ENCODE measurements at places on chromosomes 13 and 19. TPM values are rescaled to one million over a fixed set of nuclear protein-coding genes. Genes with fewer than 3 reads are reported as not detected.
A peak's percentile ranks its signal among the peaks of the same experiment; 100 is the strongest.

DNA sequence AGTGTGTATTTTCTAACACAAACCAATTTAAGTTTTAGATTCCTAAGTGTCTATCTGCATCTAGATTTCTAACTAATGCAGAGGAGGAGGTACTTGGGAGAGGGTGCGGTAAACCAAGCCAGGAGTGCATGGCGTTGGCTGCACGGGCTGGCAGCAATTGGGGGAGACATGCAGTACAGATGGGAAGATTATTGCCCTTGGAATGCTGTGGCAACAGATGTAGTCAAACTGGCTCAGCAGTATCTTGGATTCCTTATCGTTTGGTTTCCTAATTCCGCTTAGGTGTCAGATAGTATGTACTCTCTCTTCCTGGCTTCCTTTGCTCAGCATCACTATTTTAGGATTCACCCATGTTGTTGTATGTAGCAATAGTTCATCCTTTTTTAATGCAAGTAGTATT is 29.4 kb upstream of the STK24 start:
- DNase-seq = no peak

DNA sequence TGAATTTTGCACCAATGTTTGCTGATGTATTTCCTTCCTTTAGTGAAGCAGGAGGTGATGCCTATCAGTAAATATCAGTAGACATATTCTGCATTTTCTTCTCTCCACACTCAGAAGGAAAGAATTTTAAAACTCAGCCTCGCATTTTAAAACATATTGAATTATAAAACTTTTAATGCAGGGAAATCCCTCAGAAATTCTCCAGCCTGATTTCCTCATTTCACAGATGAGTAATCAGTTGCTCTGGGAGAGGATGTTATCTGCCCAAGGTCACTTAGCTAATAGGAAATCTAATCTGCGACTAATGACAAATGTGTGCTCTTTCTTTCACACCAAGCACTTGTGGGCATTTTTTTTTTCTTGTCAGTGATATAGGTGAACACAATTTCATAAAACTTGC is 320.6 kb downstream of the ITGBL1 start:
- DNase-seq = no peak

DNA sequence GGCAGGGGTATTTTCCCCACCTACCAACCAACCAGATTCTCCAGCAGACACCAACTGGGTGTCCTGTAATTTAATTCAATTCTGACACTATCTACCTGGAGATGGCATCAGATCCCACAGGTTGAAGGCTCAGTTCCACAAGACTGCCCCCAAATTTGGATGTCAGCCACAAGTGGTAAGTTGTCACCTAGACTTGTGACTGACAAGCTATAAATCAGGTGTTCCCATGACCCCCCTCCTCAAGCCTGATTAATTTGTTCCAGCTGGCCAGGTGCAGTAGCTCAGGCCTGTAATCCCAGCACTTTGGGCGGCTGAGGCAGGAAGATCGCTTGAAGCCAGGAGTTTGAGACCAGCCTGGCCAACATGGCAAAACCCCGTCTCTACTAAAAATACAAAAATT is 10.6 kb upstream of the HAUS5 start:
- DNase-seq = no peak

- no peak for DNase-seq
Measured at GRCh38 chr13:114124921-114125320, 7.5 kb downstream of the RASA3 start.

GRCh38 chr19:34662919-34663318 is 14.0 kb downstream of the SCGB2B2 start:
- DNase-seq = no peak

DNA sequence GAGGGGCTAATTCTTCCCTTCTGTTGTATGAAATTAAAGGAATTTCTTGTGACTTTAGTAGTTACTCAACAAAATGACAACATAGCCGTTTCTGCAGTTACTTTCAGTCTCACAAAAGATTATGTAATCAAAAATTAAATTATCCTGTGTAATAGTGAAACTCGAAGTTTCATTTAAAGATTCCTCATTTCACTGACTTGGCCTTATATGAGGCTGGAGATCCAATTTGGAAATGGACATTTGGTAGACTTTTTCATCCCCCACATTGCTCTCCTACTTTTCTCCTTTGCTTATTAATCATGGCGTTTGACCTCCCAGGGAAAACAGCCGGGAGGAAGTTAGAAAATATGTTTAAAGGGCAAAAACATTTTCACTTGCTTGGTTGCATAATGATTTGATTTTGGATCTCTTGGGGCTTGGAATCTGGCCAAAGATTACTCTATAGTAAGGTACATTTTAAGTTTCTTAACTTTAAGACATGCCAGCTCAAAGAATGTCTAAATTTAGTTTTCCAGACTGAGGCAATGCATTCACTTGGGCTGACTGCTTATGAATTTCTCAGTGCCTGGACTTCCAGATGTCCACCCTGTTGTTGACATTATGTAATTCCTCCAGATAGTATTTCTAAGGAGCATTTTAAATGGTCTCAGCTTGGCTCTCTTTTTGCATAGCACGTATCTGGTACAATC is 1364.9 kb upstream of the MIR17HG start:
- no peak for DNase-seq

DNA sequence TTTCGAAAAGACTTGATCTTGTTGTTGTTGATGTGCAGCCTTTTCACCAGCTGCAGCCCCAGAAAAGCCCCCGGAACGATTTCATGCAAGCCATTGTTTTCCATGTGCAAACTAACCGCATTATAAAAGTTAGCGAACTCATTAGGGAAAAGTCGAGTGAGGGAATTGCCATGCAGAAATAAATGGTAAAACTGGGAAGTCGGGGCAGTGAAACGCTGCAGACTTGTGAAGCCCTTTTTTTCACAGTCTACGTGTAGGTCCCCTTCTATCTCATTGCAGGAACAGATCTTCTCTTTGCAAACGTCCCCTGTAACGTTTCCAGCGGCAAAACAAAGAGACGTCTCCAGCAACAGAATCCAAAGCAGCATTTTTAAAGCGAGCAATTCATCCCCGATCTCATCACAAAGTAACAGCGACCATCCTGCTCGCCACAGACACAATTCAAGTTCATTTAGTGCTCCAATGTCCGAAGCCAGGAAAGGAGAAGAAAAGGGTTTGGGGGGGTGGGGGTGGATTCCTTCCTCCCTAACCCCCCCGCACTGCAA is 1.1 kb downstream of the SLITRK1 start:
- no peak for DNase-seq

- DNase-seq = no peak
Measured at GRCh38 chr19:18649371-18650020, 12.7 kb downstream of the KLHL26 start.

- DNase-seq = no peak
Measured at GRCh38 chr13:98069985-98070384, 72.9 kb upstream of the FARP1 start.

DNA sequence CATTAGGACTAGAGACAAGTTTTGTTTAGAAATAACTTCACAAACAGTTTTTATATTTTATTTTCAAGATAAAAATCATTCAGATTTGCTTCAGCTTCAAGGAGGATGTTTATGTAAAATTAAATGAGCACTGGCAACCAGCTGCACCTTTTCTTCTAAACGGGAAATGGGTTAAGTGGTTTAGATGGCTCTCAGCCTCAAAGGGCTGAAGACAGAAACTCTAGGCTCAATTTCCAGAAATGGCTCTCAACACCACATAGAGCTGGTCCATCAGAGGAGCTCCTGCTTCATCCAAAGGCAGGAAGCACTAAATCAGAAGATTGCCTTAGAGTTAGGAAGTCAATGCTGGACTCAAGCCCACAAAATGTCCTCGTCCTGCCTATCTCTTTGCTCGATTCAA is 74.7 kb downstream of the ZNF429 start:
- no peak for DNase-seq

DNA sequence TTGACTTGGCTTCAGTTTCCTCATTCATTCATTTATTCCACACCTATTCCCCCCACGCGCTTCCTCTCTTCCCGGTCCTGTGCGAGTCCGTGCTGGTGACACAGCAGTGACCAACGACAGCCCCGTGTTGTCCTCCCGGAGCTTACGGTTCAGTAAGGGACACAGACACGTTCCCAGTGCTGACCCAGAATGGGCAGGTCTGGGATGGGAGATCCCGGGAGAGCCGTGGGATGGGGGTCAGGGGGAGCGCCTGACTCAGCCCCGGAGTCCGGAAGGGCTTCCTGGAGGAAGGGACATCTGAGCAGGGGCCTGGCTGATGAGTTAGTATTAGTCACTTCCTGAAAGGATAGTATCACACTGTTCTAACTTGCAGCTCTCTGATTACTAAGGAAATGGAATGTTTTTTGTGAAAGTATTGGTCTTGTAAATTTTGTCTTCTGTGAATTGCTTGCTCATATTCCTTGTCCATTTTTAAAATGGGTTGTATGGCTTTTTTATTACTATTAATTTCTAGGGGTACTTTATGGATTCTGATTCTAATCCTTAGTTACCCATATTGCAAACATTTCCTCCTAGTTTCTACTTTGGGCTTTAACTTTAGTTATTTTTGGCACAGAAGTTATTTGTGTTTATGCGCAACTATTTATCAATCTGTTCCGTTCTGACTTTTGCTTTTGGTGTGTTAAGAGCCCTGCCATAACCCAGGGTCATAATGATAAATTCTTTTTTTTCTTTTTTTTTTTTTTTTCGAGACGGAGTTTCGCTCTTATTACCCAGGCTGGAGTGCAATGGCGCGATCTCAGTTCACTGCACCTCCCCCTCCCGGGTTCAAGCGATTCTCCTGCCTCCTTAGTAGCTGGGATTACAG is 708 bp upstream of the ERCC1 start:
- no peak for DNase-seq

- DNase-seq = no peak
Measured at GRCh38 chr13:43992211-43992610, 112.5 kb downstream of the LACC1 start.

- DNase-seq = no peak
Measured at GRCh38 chr19:17618281-17618903, 62.9 kb downstream of the COLGALT1 start.

GRCh38 chr13:33799950-33800592 is 17.9 kb upstream of the RFC3 start:
- DNase-seq = no peak

DNA sequence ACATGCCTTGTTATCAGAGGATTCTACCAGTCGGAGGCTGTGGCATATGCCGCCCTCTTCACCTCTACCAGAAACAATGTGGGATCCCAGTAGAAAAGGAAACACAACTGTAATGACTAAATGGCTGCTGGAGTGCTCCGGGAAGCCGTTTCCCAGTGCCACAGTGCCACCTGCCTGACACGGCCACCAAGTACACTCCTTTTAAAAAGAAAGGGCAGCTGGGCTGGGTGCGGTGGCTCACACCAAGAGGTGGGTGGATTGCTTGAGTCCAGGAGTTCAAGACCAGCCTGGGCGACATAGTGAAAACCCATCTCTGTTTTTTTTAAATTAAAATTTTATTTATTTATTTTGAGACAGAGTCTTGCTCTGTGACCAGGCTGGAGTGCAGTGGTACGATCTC is 67.3 kb downstream of the TRPM4 start:
- peak; percentile 58 for DNase-seq

- no peak for DNase-seq
Measured at GRCh38 chr13:61247149-61247936, 168.3 kb downstream of the PCDH20 start.

DNA sequence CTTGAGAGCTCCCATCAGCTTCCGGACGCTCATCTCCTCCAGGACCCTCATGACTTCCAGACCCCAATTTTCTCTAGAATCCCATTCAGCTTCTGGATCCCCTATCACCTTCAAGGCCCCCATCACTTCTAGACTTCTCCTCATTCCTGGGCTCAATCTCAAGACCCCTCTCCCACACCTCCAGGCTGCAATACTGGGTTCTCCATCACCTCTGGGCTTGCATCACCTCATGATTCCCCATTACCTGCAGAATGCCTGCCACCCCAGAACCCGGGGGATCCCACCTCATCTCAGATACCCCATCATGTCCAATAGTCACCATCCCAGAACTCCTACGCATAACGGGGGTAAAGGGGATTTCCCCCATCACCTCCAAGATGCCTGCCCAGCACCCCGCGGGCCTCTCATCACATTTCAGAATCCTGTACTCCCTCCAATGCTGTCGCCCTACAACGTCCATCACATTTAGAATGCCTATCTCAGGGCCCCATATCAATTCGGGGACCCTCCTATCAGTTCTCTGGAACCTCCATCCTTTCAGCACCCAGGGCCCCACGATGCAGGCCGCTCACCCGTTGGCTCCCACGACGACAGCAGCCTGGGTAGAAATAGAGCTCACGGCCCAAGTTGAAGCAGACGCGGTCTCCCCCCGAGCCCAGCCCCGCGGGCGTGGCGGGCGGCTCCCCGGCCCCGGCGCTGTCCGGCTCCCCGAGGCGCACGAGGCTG is 738 bp downstream of the DMWD start:
- no peak for DNase-seq

- DNase-seq = no peak
Measured at GRCh38 chr13:101917475-101917810, 465.0 kb downstream of the ITGBL1 start.

- DNase-seq = no peak
Measured at GRCh38 chr13:49021953-49022352, 46.2 kb downstream of the FNDC3A start.

- no peak for DNase-seq
Measured at GRCh38 chr19:2624537-2625091, 77.9 kb downstream of the GNG7 start.

GRCh38 chr13:70457474-70457873 is 349.2 kb upstream of the KLHL1 start:
- no peak for DNase-seq

- no peak for DNase-seq
Measured at GRCh38 chr13:103255587-103256301, 189.5 kb upstream of the SLC10A2 start.

The LGALS13 gene
- total RNA-seq = not detected

The C5AR2 gene
- total RNA-seq = 0.34 TPM

The PSG3 gene
- total RNA-seq = not detected

The NACC1 gene
- 45.2 TPM for total RNA-seq

The LILRB4 gene
- total RNA-seq = not detected

The TUBA3C gene
- not detected for total RNA-seq

The KIR3DL2 gene
- total RNA-seq = not detected

The C19orf67 gene
- not detected for total RNA-seq

The PRR19 gene
- total RNA-seq = 0.24 TPM

The GNA15 gene
- total RNA-seq = not detected

The RYR1 gene
- total RNA-seq = 0.02 TPM

Measured in chondrocyte (in vitro differentiated cells).